Thyroid gland (tissue), 4 donors: ENCODE measurements at places on chromosomes 5 and 9. TPM values are rescaled to one million over a fixed set of nuclear protein-coding genes. Genes with fewer than 3 reads are reported as not detected.

DNA sequence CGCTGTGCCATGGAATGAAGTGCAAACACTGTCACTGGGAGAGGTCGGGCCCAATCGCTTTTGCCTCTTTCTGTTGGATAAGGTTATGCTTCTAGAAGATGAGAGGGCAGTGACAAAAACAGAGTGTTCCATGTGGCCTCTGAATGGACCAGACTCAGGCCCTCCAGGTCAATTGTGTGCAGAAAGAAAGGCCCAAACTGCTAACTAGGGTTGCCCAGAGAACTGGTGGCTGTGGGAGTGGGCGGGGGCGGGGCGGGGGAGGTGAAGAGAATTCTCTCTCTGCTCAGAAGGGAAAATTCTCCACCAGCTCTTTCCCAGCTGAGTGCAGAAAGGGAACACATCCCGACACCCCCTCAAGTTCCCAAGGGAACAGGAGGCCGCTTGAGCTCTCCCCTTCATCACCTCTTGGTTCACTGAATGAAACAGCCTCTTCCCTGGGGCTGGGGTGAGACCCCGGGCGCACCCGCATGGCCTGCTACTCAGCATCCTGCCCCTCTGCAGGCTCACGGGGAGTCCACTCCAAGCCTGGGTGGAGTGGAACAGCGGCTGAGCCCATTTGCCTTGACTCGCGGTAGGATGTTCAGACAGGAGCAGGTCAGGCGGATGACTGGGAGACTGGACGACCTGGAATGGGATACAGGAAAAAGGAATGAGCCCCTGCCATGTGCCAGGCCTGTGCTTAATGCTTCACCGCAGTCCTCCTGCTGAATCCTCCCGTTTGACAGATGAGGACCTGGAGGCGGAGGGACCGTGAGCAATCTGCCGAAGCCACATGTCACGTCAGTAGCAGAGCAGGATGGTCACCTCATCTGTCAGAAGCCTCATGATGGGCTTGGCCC lies 93.8 kb upstream of the FANCC start:
- H3K4me3 ChIP-seq, result no peak overlapping the region
- DNase-seq, result no peak
- no peaks in the 10 kb centered on the region for H3K36me3 ChIP-seq
- H3K4me1 ChIP-seq, result no peaks in the 10 kb centered on the region
- H3K27ac ChIP-seq, result no peak overlapping the region

DNA sequence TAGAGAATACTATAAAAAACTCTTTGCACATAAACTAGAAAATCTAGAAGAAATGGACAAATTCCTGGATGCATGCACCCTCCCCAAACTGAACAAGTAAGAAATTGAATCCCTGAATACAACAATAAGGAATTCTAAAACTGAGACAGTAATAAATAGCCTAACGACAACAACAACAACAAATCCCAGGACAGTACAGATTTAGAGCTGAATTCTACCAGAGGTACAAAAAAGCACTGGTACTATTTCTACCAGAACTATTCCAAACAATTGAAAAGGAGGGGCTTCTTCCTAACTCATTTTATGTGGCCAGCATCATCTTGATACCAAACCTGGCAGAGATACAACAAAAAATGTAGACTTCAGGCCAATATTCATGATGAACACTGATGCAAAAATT lies 394.4 kb upstream of the RORB start:
- no peak overlapping the region for H3K27ac ChIP-seq
- no peaks in the 10 kb centered on the region for H3K36me3 ChIP-seq
- no peaks in the 10 kb centered on the region for H3K27me3 ChIP-seq
- no peak overlapping the region for H3K4me3 ChIP-seq
- H3K4me1 ChIP-seq, result no peaks in the 10 kb centered on the region

GRCh38 chr5:144166696-144167095 lies 3.8 kb downstream of the YIPF5 start:
- H3K4me3 ChIP-seq, result no peak overlapping the region
- H3K36me3 ChIP-seq, result peaks cover 27% of the 10 kb centered on the region
- no peak overlapping the region for H3K27ac ChIP-seq

- DNase-seq, result no peak
- H3K27ac ChIP-seq, result peak overlapping the region; percentile 93
- H3K27me3 ChIP-seq, result no peaks in the 10 kb centered on the region
- peaks cover 37% of the 10 kb centered on the region for H3K4me1 ChIP-seq
- H3K4me3 ChIP-seq, result no peak overlapping the region
These were observed 9.7 kb downstream of the GSN start for GRCh38 chr9:121277518-121278295.

- no peaks in the 10 kb centered on the region for H3K4me1 ChIP-seq
- no peak overlapping the region for H3K27ac ChIP-seq
- no peaks in the 10 kb centered on the region for H3K36me3 ChIP-seq
- H3K4me3 ChIP-seq, result no peak overlapping the region
These were observed 5.9 kb upstream of the CDH6 start for GRCh38 chr5:31187591-31187990.

GRCh38 chr9:129491487-129491855 lies 129.4 kb downstream of the C9orf50 start:
- no peak overlapping the region for H3K4me3 ChIP-seq
- H3K27me3 ChIP-seq, result no peaks in the 10 kb centered on the region
- peak overlapping the region; percentile 100 for H3K27ac ChIP-seq

The PRRX2 gene
- 5.6 TPM for total RNA-seq
